H1 (cell line): ENCODE measurements at places on chromosomes 2 and 18. TPM values are rescaled to one million over a fixed set of nuclear protein-coding genes. Genes with fewer than 3 reads are reported as not detected.

The RSAD2 gene
- polyA plus RNA-seq = not detected in 2 replicates

The MLPH gene
- 12.7 and 16.9 TPM in 2 replicates for polyA plus RNA-seq

The RAB1A gene
- 40.6 and 77.9 TPM in 2 replicates for polyA plus RNA-seq

The AQP12A gene
- not detected in 2 replicates for polyA plus RNA-seq

The CD8A gene
- polyA plus RNA-seq = 0.14 and 0.20 TPM in 2 replicates

The TIGD1 gene
- 4.2 and 4.7 TPM in 2 replicates for polyA plus RNA-seq

The CNDP1 gene
- polyA plus RNA-seq = 0.08 and 0.09 TPM in 2 replicates

The ASXL3 gene
- polyA plus RNA-seq = 0.08 and 0.14 TPM in 2 replicates

The TPO gene
- not detected in 2 replicates for polyA plus RNA-seq

DNA sequence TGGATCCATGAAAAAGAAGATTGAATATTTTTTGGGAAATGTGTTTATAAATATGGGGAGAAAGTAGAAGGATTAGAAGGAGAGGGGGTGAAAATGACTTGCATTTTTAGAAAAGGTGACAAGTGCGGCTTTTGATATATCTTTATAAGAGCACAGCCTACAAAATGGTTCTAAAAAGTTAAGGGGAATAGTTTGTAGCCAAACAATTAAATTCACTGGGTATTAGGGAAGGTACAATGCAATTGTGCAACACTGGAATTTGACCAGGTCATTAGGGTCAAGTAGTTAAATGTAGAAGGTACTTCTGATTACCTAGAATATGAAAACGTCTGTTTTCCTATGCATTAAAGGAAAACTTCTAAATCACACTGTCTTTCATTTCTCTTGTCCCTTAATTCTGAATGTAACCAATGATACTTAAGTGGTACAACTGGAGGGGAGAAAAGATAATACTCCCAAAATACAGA is 44.5 kb upstream of the SERTAD2 start:
- no peak for DNase-seq

DNA sequence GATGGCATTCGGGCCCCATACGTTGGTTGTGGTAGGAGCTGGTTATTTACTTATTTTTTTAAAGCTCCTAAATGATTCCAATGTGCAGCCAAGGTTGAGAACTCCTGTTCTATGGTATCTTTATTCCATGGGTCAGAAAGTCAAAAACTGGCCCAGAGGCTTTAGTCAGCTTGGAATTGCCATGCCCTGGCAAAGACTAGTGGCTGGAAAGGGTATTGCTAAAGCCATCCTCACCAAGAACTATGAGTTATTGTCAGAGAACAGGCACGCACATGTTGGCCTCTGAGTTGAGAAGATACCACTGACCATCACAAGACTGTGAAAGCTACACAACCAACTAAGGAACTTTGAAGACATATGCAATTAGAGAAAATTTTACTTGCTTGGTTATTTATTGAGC is 47.9 kb upstream of the ACMSD start:
- DNase-seq = no peak

- DNase-seq = no peak
Measured at GRCh38 chr18:26722565-26722931, 143.0 kb downstream of the AQP4 start.

DNA sequence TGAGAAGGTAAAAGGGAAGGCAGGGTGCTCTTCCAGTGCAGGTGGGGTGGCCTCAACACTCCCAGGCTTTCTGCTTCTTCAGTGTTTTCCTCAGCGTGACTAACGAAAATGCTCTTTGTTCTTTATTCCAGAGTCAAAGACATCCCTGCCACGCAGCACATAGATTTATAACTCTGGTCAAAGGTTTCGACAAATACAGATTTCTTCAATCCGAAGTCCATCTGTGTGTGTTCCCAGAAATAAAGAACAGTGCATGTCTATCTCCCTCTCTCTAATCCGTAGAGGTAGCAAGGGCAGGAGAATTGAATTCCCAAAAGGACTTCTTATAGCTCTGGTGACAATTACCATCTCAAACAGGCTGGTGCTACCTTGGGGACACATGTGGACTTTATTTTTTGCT is 26.4 kb upstream of the TDRD15 start:
- DNase-seq = no peak

GRCh38 chr18:77218642-77219041 is 31.0 kb upstream of the GALR1 start:
- no peak for DNase-seq

DNA sequence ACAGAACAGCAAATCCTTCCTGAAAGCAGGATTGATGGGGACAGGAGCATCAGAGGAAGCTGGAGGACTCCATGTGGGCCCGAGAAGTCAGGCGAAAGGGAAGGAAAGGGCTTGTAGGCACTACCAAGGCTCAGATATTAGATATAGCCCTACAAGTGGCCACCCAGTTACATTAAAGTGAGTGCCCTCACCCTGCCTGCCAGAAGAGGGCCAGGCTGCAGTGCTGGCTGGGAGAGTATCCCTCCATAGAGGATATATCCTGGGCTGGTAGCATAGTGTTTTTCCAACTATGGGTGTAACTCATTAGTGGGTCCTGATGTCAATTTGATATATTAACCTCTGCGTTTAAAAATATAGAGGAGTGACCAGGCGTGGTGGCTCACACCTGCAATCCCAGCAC is 285.2 kb downstream of the MYCN start:
- no peak for DNase-seq

DNA sequence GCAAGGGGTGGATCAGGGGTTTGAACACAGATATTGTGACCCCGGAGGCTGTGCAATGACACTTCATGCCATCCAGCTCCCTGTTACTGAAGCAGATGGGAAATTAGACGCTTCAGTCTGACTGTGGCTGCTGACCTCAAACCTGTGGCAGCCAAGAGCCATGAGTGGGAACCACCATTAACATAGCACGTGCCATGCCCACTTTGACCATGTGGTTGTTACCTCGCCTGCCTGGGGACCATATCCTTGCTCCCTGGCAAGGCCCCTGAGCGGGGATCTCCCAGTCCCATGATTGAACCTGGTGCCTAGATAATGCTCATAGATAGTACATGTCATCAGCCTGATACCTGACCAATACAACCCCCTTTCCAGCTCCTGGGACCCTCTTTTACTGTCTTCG is 68.9 kb downstream of the CYP26B1 start:
- no peak for DNase-seq

DNA sequence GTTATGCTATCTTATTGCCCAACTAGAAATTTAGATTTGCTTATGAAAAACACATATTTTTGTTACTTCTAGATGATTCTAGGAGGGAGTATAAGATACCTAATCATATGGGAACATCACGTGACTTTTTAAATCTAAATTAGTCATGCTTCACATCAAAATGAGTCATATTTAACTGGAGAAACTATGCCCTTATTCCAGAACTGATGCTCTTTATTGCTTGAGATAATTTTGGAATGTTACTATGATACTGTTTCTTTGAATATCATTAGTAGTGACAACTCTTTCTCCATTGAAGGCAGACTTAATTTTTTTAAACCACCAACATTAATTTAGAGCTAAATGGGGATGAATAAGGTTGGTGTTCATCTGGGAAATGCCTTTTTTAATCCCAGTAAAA is 19.9 kb upstream of the ELAC1 start:
- no peak for DNase-seq

GRCh38 chr2:176468457-176469113 is 199.3 kb downstream of the MTX2 start:
- no peak for DNase-seq

DNA sequence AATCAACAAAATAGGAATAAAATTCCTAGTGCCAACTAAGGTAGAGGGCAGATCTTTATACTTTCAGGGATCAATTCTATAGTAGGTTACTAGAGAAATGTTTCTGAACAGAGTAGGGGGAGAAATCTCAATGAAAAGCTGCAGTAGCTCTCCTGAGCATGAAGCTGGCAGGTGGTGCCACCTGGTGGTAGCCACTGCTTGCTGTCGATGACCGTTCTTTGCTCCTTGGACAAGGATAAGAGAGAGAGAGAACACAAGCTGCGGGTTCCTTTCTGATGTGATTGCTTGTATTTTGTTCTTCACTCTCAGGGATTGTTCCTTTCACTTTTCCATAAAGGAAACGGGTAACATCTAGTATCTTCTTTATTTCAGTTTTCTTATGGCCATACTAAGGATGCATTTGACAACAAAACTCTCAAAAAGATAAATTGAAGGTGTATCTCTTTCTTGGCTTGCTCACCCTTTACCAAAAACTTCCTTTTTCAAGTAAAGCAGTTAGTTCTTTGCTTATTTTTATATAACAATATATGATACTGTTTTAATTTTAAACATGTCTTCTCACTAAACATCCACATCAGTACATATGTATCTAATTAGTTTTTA is 18.6 kb upstream of the MRPL19 start:
- DNase-seq = no peak

DNA sequence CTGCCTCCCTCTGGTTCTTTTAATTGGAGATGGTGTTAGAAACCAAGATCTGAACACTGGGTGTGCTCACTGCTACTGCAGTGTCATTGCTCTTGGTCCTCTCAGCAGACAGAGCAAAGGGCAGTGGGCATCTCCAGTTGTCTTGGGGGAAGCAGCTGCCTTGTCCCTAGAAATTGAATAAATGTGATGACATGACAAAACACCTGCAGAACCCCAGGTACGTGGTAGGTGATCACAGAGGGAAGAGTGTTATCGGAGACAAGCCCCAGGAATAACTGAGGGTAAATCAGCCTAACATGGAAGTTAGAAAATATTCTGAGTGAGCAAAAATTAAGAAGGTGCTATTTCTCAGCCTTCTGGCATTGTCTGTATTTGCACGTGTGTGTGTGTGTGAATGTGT is 311.9 kb upstream of the HDAC4 start:
- no peak for DNase-seq

DNA sequence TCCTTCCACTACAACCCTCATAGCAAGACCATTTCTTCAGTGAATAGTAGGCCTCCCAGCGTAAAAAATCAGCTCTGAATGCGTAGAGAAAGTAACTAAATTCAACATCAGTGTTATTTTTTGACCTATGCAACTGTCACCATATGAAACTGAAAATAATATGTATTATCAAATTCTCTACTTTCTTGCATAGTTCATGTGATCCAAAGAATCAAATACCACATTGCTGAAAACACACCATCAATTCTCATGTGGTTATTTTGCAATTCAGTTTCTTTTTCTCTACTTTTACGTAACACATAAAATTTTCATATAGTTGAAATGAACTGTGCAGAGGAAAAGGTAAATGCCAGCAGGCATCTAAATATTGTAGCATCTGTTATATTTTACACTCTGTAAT is 208.5 kb upstream of the SPOPL start:
- DNase-seq = no peak

DNA sequence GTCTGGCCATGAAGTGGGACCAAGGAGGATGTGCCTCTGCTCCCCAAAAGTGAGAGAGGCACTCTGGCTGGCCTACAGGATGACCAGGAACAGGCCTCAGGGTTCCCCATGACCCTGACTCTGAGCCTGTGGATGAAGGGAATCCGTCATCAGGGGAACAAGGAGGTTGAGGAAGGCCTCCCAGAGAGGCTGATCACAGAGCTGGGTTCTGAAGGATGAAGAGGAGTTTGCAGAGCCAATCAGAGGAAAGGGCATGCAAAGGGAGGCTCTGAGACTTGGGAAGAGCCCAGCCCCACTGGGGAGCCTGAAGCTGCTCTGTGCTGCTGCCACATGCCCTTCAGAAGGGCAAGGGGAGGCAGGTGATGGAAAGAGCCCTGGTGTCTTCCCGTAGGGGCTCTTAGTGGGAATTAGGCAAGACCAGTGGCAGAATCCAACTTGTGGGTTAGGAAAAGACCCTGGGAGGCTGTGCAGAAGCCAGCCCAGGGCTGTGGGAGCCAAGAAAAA is 141.3 kb upstream of the ID2 start:
- no peak for DNase-seq

GRCh38 chr2:60555066-60555782 is 1.8 kb upstream of the BCL11A start:
- no peak for DNase-seq

- no peak for DNase-seq
Measured at GRCh38 chr2:70937866-70938585, 2.3 kb downstream of the ATP6V1B1 start.

GRCh38 chr2:235730115-235730514 is 236.3 kb downstream of the AGAP1 start:
- DNase-seq = no peak

DNA sequence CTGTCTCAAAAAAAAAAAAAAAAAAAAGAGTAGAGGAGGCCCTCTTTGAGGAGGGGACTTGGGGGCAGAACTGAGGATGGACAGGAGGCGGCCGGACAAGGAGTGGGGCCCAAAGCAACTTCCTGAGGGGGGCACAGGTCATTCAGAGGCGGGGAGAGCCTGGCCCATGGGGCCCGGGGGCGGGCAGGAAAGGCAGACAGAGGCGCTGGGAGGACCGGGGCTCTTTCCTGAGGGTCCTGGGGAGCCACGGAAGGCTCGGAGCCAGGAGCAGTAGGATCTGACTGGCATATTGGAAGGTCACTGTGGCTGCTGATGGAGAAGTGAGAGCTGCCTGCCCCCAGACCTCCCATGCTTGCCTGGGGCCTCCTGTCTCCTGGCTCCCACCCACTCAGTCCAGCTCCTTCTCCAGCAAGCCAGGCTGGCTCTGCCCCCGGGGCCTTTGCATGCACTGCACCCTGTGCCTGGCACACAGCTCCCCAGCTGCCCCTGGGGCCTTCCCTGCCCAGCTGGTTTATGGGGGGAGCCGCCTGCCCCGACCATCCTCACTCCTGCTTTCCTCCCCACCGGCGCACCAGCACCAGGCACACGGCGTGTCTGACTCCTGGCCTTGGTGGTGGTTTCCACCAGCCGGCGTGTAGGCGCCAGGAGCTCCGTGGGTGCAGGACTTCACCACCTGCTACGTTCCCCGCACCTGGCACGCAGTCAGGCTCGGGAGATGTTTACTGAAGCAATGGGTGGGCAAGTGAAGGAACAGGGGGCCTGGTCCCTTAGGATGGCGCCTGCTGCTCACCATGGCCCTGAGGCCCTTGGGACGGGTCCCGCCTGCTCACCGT is 5.6 kb downstream of the ESPNL start:
- DNase-seq = no peak

DNA sequence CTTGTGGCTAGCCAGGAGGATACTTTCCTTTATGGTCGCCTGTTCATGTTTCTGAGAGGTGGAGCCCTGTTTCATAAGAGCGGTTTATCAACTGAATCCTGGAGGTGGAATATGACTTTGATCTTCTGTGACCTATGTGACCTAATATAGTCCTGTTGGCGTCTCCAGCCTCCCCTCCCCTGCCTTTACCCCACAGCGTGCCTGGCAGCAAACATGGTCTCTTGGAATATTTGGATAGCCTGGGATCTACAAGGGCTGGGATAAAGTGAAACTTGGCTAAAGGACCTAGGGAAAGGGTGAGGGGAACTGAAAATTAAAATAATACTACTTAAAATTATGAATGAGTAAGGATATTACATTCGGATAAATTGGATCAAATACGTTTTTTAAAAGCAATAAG is 246.0 kb downstream of the BABAM2 start:
- DNase-seq = no peak

GRCh38 chr2:71576541-71576940 is 123.2 kb downstream of the DYSF start:
- no peak for DNase-seq

- no peak for DNase-seq
Measured at GRCh38 chr2:2222931-2223330, 108.1 kb downstream of the MYT1L start.

- no peak for DNase-seq
Measured at GRCh38 chr2:146246002-146246735, 1598.7 kb upstream of the ACVR2A start.

- DNase-seq = no peak
Measured at GRCh38 chr2:182088681-182089320, 103.1 kb downstream of the PPP1R1C start.
